ENCODE measurements at places on chromosomes 6 and 20.

- no peak for DNase-seq
Observed at GRCh38 chr6:6812427-6812826, 223.9 kb downstream of the LY86 start.

DNA sequence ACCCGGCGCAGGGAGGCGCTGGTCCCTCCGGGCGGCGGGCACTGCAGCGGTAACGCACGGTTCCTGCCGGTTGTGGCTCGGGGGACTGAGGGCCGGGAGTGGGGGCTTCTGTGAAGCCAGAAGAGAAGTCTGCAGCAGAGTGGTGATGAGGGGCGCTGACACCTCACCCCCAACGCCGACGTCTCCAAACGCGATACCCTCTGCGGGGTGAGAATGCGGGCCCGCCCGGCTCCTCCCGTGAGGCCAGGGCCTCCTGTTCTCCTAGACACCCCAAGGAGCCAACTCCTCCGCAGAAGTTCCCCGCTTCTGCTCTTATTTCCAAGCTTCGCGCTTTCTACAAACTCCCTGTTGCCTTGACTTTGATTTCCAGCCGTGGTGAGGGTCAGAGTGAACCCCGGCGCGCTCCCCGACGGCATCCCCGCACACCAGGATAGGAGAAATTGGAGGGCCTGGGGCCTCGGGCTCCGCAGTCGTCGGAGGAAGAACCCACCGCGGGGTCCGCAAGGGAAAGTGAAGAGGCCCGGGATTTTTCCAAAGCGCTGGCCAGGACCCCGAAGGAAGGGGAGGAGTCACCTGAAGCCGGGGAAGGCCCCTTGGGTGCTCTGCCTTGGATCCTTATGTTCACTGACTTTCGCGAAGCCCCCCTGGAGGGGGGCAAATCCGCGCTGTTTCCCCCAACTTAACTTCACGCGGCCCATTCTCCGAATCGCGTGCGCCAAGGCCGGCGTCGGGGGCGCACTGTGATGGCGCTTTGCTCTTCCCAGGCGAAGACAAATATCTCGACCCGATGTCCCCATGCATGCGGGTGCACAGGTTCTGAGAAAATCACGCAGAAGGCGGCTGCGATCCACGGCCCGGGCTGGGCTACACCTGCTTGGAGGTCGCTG, 3.1 kb upstream of the INSM1 start:
- no peak for DNase-seq

DNA sequence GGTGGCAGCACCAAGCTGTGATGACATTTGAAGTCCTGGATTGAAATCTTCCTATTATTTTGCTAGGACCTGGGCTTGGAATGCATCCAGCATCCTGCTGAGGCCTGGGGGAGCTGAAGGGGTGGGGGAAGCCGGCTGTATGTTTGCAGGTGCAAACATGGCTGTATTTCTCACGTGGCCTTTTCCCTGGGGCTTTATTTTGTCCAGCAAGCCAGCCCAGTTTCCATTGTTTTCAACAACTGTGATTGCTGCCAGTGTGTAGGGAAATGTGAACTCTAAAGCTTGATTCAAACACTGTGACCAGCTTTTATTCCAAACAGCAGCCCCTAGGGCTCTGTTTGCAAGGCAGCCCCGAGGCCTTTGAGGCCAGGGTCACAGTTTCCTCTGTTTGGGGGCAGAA, 683.0 kb downstream of the DHX35 start:
- no peak for DNase-seq

GRCh38 chr20:47031004-47031403, 136.4 kb downstream of the EYA2 start:
- no peak for DNase-seq

DNA sequence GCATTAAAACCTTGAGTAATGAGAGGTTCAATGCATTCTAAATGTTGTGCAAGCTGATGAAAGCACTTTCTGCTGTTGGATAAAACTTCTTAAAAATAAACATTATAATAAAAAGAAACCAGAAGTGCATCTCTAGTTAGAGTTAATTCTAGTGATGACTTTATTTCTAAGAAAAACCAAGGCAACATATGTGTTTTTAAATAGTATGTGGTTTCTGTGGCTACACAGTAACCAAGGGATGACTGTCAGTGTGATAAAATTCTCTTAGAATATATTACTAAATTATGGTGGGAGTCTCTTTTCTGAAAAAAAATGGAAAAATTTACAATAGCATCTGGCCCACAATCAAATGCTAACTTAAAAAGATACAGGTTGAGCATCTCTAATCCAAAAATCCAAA, 117.0 kb downstream of the ME1 start:
- DNase-seq, result no peak

- DNase-seq, result no peak
Observed at GRCh38 chr6:37202788-37203491, 33.0 kb downstream of the PIM1 start.

DNA sequence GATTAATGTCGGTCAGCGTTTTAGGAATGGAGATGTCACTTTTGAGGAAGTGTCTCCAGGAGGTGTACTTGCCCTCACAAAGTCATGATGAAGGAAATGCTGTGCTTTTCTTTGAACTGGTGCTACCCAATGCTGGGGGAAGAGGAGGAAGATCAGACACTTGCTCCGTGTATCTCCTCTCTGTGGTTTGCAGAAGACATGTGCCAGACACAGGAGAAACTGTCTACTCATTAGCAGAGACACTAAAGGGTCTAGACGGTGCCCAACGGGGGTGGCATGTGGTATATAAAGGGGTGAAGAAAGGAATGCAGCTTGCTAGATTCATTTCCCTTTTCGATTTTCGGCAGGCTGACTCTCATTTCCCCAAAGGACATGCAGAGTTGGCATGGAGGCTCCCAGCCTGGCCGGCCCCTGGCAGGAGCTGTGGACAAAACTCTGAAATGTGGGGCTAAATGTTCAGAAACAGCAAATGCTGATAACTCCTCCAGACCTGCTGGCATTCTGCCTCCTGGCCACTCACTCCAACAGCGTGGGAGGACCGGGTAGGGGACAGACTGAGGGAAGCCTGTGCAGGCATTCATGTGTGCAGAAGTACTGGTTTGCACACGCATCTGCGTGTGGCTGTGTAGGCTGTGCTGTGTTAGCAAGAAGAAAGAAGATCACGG, 59.6 kb upstream of the QKI start:
- DNase-seq, result no peak

DNA sequence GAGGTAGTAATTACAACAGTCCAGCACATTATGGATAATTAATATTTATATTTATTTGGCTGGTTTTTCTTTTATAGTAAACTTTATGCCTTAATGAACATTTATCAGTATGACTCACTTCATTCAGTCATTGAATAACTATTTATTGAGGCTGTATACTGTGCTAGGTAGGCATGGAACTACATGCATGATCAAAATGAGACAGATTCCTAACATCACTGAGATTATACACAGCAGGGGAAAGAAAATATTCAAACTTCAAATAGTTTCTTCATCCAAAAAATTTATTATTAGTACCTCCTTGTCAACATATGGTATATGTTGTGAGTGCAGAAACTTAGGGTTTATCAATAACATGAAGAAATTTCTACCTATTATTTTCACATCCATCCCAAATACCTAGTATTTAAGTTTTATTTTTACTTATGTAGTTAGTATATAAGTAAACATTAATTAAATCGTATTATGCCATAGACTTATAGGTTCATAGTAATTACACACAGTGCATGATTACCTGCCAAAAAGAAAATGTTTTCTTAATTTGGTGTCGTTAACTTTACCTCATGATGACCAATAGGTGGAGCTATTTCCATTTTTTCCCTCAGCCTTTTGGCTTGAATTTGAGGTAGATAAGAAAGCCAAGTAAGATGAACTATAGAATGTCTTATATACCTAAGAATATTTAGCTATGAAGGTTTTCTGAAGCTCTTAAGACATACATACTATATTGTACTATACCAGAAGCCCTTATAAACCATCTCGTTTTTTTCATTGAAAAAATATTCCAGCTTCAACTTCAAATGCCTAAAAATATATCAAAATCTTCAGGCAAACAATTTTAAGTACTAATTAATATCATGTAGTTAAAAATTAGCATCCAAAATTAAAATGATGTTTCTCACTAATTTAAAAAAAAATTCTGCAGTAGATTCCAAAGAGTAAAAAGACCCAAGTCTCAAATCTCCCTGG, 12.5 kb upstream of the TMEM30A start:
- DNase-seq, result no peak

GRCh38 chr20:5297280-5298004, 19.3 kb downstream of the PROKR2 start:
- no peak for DNase-seq

DNA sequence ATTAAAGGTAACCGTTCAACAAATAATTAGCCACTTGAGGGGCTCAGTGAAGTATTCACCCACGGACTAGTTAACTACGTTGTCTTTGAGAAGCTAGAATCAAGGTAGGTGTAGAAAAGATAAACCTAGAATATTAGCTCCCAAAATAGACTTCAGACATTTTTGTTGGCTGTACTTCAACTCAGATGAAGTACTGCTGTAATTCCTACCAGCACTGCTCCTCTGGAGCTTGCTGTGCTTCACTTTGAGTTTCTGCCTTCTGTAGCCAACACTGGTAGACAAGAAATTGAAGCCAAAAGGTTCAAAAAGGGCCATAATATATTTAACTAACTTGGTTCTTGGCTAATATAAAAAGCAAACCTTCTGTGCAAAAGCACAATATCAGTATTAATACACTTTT, 18.8 kb upstream of the SDHAF4 start:
- no peak for DNase-seq

GRCh38 chr6:161319231-161319630, 45.4 kb upstream of the AGPAT4 start:
- no peak for DNase-seq

DNA sequence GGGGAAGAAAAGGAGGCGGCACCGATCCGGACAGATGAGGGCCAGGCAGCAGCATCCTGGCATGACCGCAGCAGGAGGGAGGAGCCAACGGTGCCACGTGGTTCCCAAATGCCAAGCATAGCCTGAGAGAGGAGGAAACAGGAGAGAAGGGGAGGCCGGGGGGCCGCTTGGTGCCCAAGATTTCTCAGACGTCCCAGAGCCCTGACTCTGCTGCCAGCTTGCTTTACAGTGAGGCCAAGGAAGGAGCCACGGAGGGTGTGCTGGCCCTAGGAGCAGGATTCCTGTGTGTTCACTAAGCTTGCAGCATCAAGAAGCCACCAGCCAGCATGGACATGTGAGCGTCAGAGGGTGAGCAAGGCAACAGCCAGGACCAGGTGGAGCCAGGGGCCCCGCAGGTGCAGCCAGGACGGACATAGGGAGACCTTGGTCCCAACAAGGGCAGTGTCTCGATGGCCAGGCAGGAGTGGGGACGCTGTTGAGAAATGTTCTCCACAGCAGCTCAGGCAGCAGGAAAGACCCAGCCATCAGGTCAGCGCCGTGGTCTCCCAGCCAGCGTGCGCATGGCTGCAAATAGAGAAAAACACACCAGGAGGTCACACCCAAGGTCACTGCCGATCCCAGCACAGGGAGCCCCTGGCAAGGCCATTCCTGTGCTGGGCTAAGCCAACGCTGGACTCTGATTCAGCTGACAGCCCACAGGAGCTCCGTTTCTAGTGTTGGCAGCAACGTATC, 143.7 kb downstream of the DLL1 start:
- no peak for DNase-seq

- no peak for DNase-seq
Observed at GRCh38 chr20:32622585-32623468, 37.7 kb upstream of the NOL4L start.

- DNase-seq, result no peak
Observed at GRCh38 chr20:51656726-51657260, 111.4 kb downstream of the ATP9A start.

DNA sequence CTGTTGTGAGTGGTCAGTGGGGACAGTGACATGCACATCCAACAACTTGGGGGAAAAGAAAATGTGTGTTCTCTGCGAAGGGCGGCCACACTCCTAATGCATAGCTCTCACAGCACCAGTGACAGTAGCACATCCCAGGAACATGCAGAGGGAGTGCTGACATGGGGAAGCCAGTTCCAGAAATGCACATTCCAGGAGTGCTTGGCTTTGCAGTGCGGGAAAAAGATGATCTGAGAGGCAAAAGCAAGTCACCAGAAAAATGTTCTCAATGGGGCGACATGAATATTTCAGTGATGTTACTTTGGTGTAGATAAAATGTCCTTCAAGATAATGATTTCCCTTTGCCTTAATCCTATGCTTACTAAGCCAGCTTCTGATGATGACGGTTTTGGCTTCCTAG, 42.9 kb upstream of the PDE10A start:
- no peak for DNase-seq

DNA sequence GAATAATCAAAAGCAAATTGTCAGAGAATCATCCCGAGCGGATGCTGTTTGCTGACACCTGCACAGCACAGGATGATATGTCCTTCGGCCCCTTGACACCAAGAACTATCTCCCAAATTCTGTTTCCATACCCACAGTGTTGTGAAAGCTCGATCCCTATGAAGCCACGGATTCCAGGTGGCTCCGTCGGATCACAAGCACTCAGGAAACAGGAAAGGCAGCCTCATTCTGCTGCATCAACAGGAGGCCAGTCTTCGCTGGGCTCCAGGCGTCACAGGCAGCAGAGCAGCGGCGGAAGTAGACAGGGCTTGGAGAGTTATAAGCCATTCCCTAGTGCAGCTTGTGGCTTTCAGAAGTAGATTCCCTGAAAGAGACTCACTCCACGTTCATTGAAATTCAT, 342.3 kb downstream of the C6orf118 start:
- DNase-seq, result no peak

- no peak for DNase-seq
Observed at GRCh38 chr6:152099446-152100182, 292.1 kb downstream of the ESR1 start.

DNA sequence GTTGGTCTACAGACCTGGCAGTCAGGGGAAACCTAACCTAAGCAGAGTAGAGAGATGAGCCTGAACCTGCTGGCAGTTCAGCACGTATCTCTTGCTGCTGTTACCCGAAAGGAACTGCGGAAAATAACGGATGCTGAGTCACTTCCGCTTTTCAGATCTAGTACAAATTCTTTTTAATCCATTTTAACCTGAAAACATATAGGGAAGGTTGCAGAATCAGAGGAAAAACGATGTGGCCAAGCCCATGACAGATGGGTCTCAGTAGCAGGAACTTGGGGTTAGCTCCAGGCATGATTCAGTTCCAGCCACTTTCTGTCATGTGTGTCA, 351.9 kb upstream of the PRND start:
- DNase-seq, result no peak

Measured in effector memory CD8-positive, alpha-beta T cell (primary cell).